CD4-positive, alpha-beta T cell treated with Interferon alpha-2 for 1 hour (primary cell): ENCODE measurements at places on chromosomes 7 and 10.

DNA sequence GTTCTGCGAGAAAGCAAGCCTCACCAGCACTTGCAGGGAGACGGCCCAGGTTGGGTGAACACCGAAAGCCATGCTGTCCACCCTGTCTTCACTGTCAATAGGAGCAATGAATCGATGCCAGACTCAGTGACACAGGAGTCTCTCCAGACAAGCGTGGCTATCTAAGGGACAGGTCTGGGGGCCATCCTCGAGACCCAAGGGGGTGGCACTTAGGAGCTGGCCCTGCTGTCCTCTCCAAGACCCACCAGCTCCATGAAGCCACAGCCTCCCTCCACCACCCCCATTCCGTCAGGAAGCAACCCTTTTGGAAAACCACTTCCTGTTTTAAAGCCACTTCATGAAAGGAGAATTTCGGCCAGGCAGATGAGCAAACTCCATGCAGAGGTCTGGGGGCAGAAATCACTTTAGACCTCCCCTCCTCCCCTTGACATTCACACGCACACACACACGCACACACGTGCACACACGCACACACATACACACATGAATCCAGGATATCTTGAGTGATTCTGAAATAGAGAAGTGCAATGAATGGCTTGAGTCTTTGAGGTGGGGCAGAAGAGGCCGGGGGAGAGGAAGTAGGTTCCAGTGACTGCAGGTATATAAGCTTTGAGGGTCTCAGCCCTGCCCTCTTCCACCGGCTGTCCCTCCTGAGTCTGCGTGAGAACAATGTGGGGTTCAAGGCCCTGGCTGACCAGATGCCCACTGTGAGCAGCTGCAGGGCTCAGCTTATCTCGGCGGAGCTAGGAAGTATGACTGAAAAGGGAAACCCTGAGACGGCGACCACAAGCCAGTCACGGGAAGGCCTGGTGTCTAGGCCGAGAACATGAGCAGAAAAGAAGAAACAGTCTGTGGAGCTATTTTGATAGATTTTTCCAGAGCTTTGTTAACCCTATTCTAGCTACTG, 25.0 kb downstream of the RGS10 start:
- peak; percentile 39 for DNase-seq

DNA sequence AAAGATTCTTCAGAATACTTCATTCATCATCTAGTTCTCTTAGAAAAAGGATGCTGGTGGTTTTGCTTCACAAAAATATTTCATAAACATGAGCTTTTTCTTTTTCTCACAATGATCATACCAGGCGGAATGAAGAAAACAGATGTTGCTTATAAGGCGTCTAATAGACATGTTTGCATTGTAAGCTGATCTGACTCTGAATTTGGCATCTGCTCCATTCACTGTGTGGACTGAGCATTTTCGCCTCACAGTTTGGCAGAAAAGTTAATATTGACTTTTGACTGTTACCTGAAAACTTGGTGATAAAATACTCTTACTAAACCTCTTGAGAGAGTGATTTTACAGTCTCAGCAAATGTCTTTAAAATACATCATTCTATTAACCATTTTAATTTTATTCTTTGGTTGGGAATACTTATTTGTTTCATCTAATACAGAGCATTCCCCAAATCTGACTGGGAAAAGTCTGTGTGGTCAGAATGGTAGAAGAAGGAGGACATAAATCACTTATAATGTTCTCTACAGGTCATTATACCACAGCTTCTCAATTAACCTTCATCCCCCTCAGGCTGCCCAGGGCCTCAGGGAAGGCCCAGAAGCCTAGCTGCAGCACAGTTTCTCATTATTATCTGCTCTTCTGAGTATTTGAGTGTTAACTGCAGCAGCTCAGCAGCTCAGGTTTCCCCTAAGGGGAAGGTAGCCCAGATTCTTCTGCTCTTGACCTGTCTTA, 121.6 kb upstream of the KAT6B start:
- DNase-seq: no peak

DNA sequence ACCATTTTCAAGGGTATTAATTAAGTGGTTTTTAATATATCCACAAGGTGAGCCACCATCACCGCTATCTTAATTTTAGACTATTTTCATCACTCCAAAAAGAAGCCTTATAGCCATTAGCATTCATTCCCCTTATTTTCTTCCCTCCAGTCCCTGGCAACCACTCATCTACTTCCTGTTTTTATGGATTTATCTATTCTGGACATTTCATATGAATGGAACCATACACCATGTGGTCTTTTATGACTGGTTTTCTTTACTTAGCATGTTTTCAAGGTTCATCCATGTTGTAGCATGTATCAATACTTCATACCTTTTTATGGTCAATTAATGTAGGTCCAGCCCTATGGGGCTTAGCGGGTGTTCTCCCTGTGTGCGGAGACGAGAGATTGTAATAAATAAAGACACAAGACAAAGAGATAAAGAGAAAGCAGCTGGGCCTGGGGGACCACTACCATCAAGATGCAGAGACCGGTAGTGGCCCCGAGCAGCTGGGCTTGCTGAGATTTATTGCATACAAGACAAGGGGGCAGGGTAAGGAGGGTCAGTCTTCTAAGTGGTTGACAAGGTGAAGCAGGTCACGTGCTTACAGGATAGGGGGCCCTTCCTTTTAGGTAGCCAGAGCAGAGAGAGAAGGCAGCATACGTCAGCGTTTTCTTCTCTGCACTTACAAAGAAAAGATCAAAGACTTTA, 14.6 kb downstream of the WBP1L start:
- DNase-seq: no peak

- no peak for DNase-seq
Observed at GRCh38 chr10:70966646-70967553, 78.5 kb upstream of the PCBD1 start.

DNA sequence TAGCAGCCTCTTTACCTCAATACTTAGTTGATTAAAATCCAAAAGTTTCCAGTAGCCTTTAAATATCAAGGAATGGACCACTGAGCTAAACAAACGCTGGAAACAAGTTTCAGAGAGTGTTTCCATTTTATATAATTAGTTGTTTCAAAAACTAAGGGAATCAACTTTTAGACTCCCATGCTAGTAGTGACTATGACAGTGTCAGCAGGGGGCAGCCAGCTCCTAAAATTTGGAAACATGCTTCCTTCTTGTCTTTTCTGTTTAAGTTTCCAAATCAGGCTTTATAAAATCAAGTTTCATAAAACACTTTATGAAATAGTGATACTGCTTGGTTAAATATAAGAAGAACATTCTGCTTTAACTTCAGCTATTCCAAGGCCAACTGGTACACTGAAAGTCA, 138.2 kb upstream of the TMEM229A start:
- DNase-seq: no peak

DNA sequence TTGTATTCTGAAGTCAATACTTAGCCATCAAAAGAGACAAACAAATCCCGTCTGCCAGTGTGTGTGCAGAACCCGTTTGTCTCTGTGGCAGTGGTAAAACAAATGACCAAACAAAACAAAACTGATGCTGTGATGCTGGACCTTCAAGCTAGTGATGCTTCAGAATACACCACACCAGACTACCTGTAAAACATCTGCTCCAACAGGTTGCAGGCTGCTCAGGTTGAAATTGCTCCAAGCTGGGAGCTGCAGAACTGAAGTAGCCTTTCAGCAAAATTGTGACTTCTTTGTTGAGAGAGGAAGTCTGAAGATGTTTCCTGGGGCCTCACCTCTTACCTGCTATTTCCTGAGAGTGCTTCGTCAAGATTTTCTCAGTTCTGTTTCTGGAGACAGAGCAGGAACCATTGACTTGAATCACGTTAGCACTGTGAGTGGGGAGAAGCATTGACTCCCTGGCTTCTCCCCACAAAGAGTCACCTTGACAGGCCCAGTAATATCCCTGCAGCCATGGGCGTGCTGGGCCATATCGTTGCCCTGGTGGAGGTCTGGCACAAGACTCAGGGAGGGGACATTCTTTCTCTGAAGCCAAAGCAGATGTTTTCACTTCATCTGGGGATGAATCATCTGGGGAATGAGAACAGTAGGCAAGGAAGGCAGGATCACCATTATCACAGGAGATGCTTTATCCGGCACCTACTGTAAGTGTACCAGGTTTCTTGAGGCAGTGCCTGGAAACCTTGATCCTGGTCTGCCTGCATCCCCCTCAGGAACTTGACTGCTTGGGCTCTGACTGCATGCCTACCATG, 80.2 kb downstream of the RBM20 start:
- DNase-seq: no peak

DNA sequence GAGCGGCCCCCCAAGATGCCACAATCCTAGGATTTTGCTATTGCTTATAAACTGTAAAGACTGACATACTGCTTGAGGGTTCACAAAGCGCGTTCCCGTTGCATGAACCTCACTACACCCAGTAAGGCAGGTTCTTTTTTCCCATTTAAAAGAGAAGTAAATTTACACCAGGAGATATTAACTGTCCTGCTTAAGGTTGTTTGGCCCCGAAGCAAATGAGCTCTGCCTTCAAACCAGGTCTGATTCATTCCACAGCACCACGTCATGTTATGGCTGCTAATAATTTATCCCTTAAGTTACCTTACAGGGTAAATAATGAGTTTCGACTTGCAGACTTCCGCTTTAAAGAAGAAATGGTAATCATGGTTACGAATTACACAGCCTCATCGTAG, 559 bp upstream of the FKBP14 start:
- peak; percentile 57 for DNase-seq

DNA sequence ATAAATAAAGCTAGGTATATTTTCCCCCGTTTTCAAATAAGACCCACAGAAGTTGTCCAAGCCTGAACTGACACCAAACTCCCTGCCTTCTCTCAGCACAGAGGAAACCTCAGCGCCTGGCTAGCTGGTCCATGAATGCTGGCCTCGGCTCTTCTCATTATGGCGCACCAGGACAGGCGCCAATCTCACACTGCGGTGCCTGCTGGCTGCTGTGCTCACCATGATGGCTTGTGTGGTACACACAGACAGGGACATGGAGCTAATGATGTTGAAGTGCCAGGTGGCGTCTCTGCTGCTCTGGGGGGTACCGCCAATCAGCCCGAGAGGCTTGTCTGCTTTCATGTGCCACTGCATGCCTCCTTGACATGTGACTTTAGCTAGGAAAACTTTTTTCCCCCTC, 43.2 kb upstream of the USP6NL start:
- no peak for DNase-seq

GRCh38 chr7:133591704-133592340, 338.9 kb downstream of the EXOC4 start:
- no peak for DNase-seq

DNA sequence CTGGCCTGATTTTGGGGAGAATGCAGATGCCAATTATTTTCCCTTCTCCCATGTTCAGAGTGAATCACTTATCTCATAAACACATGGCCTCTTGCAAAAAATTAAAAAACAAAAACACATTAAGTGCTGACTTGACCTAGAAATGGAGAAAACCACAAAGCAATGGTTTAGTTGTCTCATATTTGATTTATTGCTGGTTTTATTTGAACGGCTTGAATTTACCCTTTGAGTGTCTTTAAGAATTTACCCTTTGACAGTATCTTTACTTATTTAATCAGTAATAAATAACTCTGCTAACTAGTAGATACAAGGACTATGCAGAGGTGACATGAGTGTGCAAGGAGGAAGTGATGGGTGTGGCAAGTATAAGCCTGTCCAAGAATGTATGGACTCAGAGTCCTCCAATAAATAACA, 68.1 kb upstream of the GSDME start:
- no peak for DNase-seq

- peak; percentile 37 for DNase-seq
Observed at GRCh38 chr10:104614245-104614831, 26.8 kb upstream of the SORCS3 start.

DNA sequence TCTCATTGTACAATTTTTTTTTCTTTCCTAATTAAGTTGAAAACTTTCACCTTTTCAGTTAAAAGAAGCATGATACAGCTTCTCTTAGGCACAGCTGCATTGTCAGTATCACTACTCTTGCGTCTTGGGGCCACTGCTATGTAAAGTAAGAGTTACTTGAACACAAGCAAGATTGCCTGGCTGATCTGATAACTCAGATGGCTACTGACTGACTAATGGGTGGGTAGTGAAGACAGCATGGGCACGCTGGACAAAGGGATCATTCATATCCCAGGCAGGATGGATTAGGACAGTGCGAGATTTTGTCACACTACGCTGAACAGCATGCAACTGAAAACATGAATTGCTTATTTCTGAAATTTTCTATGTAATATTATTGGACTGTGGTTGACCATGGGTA, 11.6 kb upstream of the ADAMTS14 start:
- DNase-seq: no peak

- DNase-seq: no peak
Observed at GRCh38 chr10:77501152-77501845, 136.3 kb downstream of the KCNMA1 start.

DNA sequence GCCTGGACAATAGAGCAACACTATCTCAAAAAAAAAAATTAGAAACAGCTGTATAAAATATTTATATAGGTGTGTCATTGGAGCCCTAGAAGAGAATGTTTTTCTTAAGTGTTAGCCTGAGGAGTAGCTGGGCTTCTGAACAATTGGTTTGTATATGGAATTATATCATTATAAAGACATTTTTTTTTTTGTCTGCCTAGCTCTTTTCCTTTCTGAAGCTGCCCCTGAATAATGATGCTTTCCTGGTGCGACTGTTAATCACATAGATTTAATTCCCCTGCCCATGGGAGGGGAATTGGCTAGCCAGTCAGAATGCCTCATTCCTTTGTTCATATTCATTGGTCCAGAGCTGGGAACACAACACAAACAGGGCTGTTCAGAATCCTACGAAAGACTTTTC, 13.9 kb upstream of the ABCC2 start:
- no peak for DNase-seq

- no peak for DNase-seq
Observed at GRCh38 chr7:32222251-32222900, 152.2 kb upstream of the PDE1C start.

GRCh38 chr10:66591865-66592264, 334.0 kb upstream of the LRRTM3 start:
- DNase-seq: no peak

DNA sequence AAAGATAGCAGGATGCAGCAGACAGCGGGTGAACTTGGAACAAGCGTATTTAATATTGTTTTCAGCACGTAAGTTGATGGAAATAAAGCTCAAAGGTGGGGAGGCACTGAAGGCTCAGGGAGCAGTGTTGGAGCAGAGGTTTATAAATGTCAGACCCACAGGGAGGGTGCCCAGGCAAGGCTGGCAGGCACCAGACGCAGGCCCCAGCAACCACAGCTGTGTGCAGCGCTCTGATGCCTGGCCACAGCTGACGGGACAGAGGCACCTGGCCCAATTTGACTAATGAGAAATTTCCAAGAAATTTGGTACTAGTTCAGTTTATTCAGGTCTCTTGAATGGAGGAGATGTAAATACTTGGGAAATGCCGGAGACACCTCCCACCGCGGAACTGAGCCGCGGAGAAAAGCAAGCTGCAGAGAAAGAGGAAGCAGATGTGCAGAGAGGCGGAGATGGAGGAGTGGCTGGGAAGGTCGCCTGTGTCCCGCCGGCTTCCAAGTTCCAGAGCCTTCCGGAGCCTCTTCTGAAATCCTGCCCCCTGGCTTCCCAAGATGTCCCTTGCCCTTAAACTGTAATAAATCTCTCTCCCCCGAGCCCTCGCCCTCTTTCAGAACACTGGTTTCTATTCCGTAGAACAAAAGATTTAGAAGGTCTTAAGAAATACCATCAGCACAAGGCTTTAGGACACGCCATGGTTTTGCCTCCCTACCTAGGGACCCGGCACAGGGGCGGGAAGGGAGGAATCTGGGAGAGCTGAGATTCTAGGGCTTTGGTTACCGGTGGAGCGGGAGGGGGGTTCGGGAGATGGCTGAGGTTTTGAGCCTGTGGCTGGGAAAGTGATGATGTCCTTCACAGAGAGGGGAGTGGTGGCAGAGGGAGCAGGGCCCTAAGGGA, 38.4 kb upstream of the PLXNA4 start:
- no peak for DNase-seq
